ENCODE measurements at places on chromosomes 16 and 17.

DNA sequence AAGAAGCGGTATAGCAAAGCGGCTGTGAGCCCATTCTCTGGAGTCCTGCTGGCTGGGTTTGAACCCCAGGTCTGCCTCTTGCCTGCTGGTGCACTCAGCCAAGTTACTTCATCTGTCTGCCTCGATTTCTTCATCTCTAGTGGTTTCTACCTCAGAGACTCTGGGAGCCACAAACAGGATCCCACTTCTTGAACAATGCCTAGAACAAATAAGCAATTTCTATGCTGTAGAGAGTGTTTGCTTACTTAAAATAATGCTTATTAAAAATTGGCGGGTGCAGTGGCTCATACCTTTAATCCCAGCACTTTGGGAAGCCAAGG lies 75.5 kb downstream of the CMIP start:
- DNase-seq, result no peak

DNA sequence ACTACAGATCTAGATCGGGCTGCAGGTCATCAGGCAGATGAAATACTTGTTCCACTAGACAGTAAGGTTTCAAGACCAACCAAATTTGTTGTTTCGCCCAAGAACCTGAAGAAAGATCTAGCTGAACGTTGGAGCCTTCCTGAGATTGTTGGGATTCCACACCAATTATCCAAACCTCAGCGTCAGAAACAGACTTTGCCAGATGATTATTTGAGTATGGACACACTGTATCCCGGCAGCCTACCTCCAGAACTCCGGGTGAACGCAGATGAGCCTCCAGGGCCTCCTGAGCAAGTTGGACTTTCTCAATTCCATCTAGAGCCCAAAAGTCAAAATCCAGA lies 14.4 kb downstream of the LRRC37B start:
- DNase-seq, result no peak

- DNase-seq, result no peak
Measured at GRCh38 chr17:6927290-6928126, 68.3 kb upstream of the ALOX12 start.

DNA sequence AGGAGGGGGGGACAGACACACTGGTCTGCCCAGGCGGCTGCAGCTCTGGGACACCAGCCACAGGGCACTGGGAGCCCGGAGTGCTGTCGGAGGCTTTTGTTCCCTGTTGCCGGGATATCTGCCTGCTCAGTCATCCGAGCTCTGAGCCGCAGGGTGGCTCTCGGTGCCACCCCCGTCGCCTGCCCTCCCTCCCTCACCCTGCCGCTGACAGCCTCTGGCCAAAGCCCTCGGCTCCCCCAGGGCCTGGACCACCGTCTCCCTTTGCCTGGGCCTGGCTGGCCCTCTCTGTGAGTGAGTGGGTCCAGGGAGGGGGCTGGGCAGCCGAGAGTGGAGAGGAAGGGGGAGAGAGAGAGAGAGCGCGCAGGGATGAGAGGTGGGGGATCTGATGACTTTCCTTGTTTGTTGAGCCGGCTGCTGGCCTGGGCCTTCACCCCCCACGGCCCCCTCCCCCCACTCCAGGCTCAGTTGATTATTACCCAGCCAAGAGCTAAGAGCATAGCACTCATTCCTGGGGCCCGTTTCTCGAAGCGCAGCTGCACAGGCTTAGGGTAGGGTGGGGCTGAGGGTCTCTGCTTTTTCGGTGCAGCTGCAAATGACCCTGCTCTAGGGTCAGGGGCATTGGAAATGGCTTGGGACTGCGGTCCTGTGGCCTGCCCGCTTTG lies 2.7 kb downstream of the FOXJ1 start:
- no peak for DNase-seq

GRCh38 chr17:4960279-4960922 lies 7.2 kb downstream of the SPAG7 start:
- no peak for DNase-seq

DNA sequence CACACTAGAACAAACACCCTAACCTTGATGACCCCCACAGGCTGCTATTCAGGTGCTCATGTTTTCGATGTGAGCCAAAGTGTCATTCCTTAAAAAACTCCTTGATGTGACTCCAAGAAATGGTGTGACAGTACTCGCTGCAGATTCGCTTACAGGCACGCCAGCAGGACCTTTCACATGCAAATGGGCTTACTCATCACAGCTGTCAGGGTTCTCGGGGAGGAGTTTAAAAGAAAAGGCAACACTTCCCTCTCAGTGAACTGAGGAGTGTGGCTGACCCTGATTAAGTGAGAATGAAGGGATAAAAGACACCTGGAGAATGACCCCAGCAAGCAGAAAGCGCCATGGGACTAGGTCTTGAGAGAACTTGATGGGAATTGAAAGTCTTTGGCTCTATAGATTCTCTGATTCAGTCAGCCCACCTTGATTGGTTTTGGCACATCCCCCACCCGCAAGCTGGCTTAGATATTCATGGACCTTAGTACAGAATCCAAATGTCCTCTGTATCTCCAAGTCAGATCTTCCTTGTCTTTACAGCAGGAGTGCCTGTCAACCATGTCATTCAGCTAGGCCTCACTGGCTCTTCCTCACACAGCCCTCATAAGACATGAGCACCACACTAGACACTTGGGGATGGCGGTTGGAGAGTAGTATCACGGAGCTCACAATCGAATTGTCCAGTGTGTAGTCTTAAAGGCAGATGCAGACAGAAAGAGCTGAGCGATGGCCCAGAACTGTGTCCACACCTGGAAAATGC lies 82.6 kb downstream of the HIC1 start:
- no peak for DNase-seq

DNA sequence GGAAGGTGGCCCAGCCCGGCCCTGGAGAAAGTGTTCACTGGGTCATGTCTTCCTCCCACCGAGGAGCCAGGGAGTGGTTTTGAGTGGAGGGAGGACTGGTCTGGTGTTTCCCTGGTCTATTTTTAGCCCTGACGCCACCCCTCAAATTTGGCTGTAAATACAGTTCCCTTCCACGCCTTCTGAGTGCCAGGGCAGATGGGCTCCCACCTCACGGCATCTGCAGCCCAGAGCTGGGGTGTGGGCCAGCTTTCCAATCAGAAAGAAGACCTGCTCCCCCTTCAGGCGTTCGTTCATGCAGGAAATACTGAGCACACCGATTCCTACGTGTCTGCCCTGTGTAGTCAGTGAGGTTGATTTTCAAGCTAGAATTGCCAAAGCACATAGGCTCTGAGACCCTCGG lies 53.7 kb downstream of the SNX20 start:
- DNase-seq, result no peak

- peak; percentile 87 for DNase-seq
Measured at GRCh38 chr17:13541032-13541480, 60.7 kb downstream of the HS3ST3A1 start.

GRCh38 chr17:1729966-1730325 lies 5.4 kb downstream of the WDR81 start:
- no peak for DNase-seq

- DNase-seq, result no peak
Measured at GRCh38 chr16:84332975-84333684, 35.2 kb upstream of the ATP2C2 start.

- DNase-seq, result no peak
Measured at GRCh38 chr17:42342242-42343008, 45.8 kb downstream of the STAT3 start.

DNA sequence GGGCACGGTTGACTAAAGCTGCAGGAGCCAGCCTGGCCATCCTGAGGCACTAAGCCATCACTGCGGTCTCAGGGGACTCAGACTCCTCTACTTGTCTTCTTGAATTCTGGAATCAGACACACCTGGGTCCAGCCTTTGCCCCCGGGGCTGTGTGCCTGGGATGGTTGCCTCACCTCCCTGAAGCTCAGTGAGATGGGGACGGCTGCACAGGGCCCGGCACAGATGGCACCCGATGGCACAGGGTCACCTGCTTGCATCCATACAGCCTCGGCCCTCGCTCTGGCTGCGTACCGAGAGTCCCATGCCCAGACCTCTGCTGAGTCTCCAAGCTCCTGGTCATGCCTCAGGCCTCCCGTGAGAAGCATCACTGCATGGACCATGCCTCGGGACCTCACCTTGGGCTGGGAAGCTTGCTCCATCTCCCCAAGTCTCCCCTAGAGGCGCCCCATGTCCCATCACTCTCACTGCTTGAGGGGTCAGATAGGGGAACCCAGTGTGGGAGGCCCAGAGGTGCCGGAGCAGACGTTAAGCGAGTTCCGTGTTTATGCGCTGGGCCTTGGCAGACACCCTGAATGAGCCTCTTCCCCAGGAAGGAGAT lies 316.3 kb downstream of the SEC14L1 start:
- DNase-seq, result no peak

- no peak for DNase-seq
Measured at GRCh38 chr17:77107506-77108433, 33.0 kb upstream of the SEC14L1 start.

GRCh38 chr16:89373355-89374110 lies 116.8 kb downstream of the ANKRD11 start:
- peak; percentile 6 for DNase-seq

- DNase-seq, result no peak
Measured at GRCh38 chr16:21190599-21190998, 20.8 kb downstream of the ZP2 start.

DNA sequence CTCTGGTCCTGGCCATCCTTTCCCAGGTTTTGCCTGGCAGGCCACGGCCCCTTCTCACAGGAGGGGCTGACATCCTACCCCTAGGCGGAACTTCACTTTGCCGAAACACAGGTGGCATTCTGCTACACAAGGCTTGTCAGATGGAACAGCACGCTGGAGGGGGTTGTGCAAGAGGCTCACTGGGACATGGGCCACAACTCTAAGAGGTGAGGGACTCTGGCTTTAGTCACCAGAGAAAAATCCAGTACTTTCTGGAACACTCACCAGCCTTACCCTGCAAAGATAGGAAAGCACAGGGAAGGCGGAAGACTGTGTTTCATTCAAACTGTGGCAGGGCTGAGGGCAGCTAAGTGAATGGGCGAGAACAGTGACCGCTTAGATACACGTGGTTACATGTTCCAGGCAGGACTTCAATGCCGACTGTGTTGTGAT lies 18.3 kb downstream of the CDC42EP4 start:
- DNase-seq, result no peak

DNA sequence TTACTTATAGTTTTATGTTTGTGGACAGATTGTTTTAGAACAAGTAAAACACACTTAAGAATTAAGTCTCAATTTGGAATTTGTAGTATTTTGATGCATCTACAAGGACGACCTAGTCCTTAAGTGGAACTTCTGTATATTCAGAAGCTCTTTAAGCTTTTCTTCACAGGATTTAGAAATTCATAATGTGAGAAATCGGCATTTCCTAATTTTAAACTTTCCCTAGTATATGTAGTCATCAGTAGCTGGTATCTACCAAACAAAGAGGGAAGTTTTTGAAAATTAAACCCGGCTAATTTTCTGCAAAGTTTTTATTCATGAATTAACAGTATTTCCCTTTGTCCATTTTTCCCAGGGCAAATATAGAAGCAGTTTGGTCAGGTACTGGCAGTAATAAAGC lies 203.6 kb downstream of the CDRT15L2 start:
- DNase-seq, result no peak

DNA sequence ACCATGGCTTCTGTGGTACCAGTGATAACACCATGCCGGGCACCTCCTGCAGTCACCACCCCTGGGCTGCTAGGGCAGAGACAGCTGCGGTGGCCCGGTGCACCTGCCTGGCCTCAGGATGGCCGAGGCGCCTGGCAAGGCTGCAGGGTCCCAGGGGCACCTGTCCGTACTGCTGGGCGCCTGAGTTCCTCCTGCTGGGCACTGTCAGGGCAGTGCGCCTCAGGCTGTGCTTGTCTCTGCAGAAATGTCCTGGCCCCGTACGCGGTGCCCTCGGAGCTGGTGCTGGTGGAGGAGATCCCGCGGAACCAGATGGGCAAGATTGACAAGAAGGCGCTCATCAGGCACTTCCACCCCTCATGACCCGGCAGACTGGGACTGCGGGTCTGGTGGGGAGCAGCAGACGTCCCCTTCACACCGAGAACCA lies 17.7 kb upstream of the CDH15 start:
- no peak for DNase-seq

DNA sequence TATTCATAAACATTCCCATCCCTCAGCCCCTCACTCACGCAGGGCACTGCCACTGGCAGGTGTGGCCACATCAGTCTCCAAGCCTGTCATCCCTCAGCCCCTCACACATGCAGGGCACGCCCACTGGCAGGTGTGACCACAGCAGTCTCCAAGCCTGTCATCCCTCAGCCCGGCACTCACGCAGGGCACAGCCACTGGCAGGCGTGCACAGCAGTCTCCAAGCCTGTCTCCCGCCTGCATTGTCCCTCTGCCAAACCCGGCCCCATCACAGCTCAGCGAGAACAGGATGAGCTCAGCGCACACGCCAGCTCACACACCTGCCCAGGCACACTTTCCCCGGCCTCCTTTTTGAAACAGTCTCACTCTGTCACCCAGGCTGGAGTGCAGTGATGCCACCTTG lies 11.4 kb upstream of the KREMEN2 start:
- no peak for DNase-seq

DNA sequence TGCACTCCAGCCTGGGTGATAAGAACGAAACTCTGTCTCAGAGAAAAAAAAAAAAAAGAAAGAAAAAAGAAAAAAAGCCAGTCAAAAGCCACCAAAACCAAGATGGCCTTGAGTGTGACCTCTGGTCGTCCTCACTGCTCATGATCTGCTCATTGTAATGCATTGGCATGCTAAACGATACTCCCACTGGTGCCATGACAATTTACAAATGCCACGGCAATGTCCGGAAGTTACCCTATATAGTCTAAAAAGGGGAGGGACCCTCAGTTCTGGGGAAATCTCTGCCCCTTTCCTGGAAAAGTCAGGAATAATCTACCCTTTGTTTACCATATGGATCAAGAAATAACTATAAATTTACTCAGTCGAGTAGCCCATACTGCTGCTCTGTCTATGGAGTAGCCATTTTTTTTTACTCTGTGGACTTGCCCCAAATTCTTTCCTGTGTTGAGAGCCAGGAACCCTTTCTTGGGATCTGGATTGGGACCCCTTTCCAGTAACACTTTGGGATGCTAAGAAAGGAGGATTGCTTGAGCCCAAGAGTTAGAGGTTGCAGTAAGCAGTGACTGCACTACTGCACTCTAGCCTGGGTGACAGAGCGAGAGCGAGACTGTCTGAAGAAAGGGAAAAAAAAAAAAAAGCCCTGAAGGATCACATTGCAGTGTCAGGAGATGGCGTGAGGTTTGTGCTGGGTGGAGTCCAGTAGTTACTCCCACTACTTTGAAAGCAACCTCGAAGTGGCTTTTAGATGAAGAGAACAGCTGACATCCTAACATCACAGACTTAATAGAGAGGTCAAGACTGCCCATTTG lies 3.7 kb upstream of the TMEM231 start:
- DNase-seq, result peak; percentile 63

All from COLO829 (cell line).